ENCODE measurements at places on chromosomes 7 and 10.

DNA sequence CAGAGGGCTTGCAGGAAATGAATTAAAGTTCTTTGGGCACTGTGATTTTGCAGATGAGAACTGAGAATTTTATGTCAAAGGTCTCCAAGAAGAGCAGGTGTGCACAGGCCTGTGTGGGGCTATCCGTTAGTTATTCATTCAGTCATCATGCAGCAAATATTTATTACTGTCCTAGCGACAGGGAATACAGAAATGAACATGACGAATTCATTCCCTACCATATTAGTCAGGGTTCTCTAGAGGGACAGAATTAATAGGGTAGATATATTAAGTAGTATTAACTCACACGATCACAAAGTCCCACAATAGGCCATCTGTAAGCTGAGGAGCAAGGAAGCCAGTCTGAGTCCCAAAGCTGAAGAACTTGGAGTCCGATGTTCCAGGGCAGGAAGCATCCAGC lies 2.9 kb upstream of the MMP21 start:
- DNase-seq = no peak

- DNase-seq = no peak
Measured at GRCh38 chr10:99535764-99536337, 3.1 kb downstream of the NKX2-3 start.

- DNase-seq = no peak
Measured at GRCh38 chr10:56605051-56605450, 244.0 kb upstream of the ZWINT start.

DNA sequence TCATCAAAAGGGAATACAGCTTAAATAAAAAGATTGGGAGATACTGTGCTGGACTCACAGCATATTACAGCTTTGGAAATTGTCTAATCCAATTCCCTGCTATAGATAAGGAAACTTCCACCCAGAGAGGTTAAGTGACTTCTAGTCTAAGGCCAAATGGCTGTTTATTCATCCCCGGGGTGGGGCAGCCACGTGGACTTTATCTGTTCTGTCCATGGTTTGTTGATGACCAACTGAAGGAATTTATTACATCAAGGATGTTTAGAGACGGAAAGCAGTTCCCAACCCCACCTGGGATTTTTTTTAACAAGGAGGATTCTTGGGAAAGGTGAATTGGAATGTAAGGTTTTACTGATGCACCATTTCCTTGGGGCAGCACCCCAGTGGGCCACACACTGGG lies 88.6 kb downstream of the ATXN7L1 start:
- DNase-seq = no peak

GRCh38 chr10:109019001-109019424 lies 904.3 kb downstream of the XPNPEP1 start:
- peak; percentile 27 for DNase-seq

DNA sequence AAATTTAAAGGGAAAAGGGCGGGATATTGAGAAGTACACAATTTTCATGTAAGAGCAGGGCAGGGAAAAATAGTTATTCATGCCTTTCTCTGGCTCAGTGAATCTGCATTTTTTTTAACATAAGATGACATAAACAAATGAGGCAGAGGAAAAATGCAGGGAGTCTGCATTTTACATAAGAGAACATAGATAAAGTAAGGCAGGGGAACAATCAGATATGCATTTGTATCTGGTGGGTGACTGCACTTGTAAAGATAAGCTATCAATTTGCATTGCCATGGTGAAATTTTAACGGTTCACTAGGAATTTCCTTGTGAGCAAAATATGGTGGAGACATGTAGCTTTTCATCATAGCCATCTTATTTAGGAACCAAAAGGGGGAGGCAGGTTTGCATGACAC lies 33.5 kb downstream of the ALOX5 start:
- DNase-seq = no peak

- no peak for DNase-seq
Measured at GRCh38 chr7:157466867-157467261, 130.1 kb downstream of the DNAJB6 start.

- DNase-seq = peak; percentile 63
Measured at GRCh38 chr10:74008212-74008731, 10.4 kb downstream of the VCL start.

DNA sequence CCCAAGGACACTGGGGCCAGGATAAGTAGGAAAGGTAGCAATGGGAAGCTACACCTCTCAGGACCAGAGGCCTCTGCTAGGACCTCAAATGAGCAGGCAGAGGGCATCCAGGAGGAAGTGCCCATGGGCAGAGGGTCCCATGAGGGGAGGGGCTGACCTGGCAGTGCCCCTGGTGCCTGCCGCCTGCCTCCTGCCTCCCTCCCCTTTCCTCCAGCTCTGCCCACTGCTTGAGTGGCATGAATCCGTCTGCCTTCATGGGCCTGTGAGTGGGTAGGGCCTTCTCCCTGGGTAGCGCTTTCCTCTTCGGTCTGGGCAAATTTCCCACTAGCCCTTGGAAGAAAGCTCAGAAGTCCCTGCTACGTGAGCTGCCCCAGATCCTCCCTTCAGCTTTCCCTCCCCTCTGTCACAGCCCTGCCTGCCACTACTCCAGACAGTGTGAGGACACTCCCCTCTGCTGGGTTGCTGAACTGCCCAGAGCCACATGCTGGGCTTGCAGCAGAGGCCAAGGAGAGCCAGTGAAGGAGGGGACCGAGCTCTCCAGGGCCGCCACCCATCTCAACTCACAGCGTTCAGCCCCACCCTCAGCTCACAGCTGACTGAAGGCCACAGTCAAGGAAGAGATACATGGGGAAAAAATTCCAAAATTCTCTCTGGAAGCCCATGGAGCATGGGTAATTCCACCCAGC lies 141.4 kb downstream of the ARHGAP22 start:
- DNase-seq = no peak

DNA sequence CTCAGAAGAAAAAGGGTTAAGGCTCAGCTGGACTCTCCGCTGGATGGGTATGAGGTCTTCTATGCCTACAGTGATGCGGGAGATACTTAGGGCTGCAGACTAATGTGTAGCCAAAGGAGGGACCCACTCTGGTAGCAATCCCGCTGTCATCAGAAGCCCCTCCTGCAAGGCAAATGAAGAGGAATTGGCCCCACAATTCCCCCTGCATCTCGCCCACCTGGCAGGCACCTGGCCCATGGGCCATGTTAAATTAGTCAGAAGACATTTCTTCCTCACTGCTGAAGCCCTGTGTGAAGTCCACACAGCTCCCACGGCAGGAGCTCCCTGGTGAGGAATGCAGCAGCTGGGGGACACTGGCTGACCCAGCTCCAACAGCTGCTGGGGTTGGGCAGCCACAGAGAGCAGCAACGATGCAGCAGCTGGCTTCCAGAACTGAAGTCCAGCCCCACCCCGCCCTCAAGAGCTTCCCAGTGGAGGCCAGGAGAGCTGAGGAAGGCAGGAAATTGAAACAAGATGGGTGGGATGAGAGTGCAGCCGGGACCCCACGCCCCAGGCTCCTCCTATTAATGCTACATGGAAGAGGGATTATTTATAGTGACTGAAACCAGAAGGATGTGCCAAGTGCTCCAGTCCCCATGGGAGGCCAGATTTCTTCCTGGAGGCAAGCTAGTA lies 5.5 kb downstream of the VSTM4 start:
- DNase-seq = no peak

- no peak for DNase-seq
Measured at GRCh38 chr10:132011024-132011423, 29.3 kb upstream of the BNIP3 start.

GRCh38 chr10:102673819-102674511 lies 29.7 kb downstream of the TRIM8 start:
- peak; percentile 66 for DNase-seq

DNA sequence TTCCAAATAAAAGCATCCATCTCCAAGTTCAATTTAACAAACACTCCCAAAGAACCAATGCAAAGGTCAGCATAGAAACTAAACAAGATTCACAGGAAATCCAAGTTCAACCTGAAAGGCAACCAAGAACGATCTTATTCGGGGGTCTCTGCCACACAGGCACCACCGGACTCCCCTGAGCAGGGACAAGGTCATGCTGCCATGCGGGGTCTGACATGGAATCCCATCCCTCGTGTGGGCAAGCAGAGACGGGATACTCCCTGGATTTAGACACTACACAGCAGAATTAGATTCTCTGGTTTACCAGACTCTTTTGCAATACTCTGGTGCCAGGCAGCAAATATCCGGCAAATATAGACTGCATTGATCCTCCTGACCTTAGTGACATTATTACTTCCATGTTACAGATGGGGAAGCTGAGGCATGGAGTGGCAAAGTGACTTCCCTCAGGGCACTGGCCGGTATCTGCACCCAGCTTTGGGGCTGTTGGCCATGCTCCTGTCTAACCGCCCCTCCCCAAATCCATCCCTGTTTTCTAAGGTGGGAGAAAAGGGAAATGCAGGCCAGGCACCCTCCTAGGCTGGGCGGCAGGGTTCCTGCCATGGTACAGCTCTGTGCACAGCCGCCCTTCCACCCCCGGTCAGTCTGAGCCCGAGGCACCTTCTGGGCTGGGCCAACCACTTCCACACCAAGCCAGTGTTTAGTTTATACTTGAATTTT lies 111.8 kb downstream of the VIPR2 start:
- no peak for DNase-seq

- DNase-seq = no peak
Measured at GRCh38 chr7:70098133-70098561, 499.9 kb downstream of the AUTS2 start.

GRCh38 chr7:94295850-94296249 lies 98.8 kb upstream of the COL1A2 start:
- DNase-seq = peak; percentile 61

- DNase-seq = no peak
Measured at GRCh38 chr10:50545846-50546245, 77.9 kb downstream of the SGMS1 start.

DNA sequence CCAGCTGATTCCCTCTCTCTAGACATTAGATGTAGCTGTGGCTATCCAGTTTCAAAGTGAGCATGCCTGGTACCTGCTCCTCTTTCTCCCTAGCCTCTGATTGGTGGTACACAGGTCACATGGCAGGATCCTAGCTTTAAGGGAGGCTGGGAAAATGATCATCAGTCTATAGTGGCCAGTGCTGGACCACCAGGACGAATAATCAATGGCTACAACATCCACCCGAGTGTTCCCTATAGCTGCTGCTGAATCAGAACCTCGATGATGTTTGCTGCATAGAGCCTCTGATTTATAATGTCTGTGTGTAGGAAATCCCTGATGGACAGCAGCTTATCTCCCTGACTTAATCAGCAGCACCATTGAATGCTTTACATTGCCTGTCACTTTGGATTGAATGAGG lies 28.9 kb upstream of the LMTK2 start:
- no peak for DNase-seq

DNA sequence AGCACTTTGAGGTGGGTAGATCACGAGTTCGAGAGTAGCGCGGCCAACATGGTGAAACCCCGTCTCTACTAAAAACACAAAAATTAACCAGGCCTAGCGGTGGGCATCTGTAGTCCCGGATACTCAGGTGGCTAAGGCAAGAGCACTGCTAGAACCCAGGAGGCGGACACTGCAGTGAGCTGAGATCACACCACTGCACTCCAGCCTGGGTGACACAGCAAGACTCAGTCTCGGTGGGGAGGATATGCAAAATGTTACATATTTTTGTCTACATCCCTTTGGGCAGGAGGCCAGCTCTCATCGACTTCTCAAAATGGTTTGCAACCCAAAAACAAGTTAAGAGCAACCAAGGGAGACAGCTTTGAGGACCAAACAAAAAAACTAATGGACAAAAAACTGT lies 8.2 kb downstream of the ATE1 start:
- DNase-seq = no peak

- no peak for DNase-seq
Measured at GRCh38 chr7:36736090-36736898, 12.0 kb upstream of the AOAH start.

GRCh38 chr10:44334621-44335184 lies 50.2 kb downstream of the CXCL12 start:
- DNase-seq = no peak

DNA sequence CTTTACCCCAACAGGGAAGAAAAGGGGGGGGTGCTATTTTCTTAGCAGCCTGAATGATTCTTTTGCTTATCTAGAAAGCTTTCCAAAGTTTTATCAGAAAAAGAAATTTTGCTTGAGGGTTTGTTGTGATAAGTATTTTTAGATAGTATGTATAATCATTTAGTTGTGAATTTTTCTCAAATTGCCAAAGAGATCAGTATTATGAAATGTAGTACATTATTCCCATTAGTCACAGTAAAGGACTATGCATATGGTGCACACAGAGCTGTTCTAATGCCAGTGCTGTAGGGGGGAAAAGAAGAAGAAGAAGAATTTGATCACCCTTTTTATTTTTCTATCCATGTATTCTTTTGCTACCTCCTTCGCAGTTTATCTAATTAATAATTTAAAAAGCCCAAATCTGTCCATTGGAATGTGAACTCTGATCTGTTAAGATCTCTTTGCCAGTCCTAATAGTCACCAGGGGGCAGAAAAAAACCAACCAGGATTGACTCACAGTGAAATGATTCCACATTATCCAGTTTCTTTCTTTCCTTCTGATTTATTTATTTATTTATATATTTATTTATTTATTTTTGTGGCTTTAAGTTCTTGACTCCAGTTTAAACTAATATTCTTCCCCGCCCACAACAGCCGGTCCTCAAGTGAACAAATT lies 4.7 kb downstream of the RBM20 start:
- DNase-seq = no peak

DNA sequence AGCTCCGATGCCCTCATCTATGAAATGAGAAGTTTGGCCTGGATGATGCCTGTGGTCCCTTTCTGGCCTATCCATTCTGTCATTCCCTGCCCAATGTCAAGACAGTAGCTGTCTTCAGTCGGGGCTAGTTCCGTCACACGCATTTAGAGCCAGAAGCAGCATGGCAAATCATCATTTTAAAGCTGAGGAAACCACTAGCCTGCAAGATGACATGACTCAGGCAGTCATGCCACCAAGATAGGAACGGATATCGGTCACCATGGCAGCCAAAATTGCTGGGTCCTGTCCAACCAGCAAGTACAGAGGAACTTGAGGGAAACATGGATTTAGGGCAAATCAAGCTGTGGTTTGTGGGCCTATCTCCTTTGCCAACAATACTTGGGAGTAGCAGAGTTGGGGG lies 64.5 kb upstream of the MRLN start:
- DNase-seq = no peak

- no peak for DNase-seq
Measured at GRCh38 chr7:23955145-23955544, 245.1 kb downstream of the STK31 start.

GRCh38 chr7:94403546-94403945 lies 8.9 kb downstream of the COL1A2 start:
- DNase-seq = no peak

- no peak for DNase-seq
Measured at GRCh38 chr7:101691822-101692384, 62.8 kb upstream of the MYL10 start.

- DNase-seq = no peak
Measured at GRCh38 chr7:158976468-158976848, 120.1 kb downstream of the DYNC2I1 start.

- DNase-seq = no peak
Measured at GRCh38 chr7:33792547-33793105, 112.7 kb upstream of the BMPER start.

All from NCI-H1694 (cell line).